ENCODE measurements at places on chromosomes 13 and 19. TPM values are rescaled to one million over a fixed set of nuclear protein-coding genes. Genes with fewer than 3 reads are reported as not detected.
A peak's percentile ranks its signal among the peaks of the same experiment; 100 is the strongest.

DNA sequence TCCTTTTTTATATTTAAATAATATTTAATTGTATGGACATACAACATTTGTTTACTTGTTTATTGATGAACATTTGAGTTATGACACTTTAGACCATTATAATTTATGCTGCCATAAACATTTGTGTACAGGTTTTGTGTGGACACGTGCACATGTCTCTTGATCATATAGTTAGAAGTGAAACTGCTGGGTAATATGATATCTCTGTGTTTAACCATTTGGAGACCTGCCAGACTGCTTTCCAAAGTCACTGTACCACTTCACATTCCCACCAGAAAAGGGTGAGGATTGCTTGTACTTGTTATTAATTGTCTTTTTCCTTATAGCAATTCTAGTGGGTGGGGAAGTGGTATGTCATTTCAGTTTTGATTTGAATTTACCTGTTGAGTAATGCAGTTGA, 145.6 kb upstream of the KLHL1 start:
- no peak for DNase-seq

- DNase-seq, result no peak
Measured at GRCh38 chr13:109989686-109990085, 203.3 kb upstream of the IRS2 start.

DNA sequence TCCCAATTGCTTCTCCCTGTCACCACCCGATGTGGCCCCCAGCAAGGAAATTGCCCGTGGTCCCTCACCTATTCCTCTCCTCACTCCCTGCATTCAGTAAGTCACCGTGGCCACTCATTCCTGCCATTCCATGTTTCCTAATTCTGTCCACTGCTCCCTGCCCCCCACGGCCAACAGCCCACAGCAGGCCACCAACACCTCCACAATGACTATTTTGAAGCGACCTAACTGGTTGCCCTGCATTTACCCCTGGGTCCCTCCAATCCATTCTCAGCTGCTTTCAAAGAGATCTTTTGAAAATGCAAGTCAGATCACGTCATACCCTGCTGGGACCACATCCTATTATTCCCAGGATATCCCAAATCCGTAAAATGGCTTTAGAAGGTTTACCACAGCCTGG, 210.4 kb downstream of the DCLK1 start:
- no peak for DNase-seq

DNA sequence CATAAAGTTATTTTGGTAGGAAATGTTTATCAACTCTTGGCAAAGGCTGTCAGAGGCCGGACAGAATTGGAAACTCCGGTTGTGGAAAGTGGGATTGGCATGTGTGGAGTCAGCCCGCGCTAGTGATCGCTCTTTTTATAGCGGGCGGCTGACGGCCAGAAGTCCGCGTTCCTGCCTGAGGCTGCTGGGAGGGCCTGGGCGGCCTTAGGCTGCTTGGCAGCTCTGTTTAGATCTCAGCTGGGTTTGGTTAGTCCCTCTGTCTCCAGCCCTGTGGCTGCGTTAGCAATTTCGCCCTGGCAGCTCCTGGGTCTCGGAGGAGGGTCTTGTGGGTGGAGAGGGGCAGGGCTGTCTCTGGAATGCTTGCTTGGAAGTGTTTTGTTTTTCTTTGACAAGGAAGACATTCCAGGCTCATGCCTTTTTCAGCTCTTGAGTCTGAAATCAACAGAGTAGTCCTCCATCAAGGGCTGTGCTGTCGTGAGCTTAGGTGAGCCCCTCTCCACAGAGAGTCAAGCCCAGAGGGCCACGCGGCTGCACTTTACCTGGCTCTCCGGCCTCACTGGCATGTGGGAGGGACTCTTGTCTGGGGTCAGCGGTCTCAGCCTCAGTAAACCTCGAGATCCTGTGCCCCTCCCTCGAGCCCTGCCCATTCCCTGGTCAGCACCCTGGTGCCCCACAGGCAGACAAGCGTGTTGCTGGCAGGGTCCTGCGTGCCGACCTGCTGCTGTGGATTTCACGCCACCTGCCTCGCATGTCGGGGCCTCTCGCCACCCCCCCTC, 22.5 kb downstream of the DOT1L start:
- DNase-seq, result peak; percentile 59

The ZNF709 gene
- total RNA-seq, result 1.8 TPM

- DNase-seq, result no peak
Measured at GRCh38 chr13:96403241-96403640, 313.3 kb downstream of the HS6ST3 start.

- DNase-seq, result no peak
Measured at GRCh38 chr19:6204866-6205723, 69.6 kb downstream of the ACSBG2 start.
